ENCODE measurements at places on chromosomes 6 and 20.

DNA sequence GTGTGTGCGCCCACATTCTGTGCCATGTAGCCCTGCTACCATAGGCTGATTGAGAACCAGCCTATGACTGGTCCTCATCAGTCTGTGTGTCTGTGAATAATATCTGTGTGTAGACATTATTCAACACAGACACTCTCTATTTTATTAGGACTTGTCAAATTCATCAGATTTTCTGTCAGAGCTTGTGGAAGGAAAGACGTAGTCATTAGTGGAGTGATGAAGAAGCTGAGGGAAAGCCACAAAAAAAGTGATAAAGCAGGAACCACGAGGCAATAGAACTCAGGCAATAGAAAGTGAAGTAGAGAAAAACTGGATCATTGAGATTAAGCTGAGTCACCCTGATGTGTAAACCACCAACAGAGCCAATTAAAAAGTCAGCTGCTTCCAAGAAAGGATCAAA is 122.2 kb upstream of the MARCKS start:
- no peak for DNase-seq

GRCh38 chr6:169780571-169781091 is 29.2 kb downstream of the ERMARD start:
- no peak for DNase-seq

GRCh38 chr6:54988576-54988975 is 142.0 kb downstream of the FAM83B start:
- peak; percentile 9 for DNase-seq

GRCh38 chr6:112745765-112746164 is 398.6 kb downstream of the RFPL4B start:
- DNase-seq: no peak

GRCh38 chr6:44642870-44643522 is 255.5 kb downstream of the CDC5L start:
- no peak for DNase-seq

DNA sequence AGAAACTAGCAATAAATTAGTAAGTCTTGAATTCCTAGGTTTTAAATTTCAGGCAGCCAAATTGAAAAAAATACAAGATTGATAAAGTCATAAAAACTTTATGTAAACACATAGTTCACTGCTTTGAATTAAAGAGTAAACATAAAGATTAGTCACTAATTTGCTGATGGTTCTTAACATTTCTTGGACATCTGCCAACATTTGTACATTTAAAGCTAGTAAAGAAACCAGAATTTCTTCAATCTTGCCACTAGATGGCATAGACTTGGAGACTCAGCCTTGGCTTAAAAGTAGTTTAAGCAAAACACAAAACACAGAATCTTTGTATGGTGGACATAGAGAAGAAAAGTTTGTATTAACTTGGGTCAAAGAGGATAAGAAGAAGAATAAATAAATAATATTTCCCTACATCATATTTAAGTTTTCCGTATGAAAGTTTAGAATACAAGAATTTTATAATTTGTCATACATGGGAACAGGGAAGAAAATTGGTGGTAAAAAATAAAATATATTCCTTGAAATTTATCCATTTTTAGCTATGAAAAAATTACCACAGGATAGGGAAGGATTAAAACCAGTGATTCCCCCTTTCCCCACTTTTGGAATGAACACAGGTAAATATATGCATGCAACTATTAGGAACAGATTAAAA is 41.7 kb upstream of the FAM135A start:
- peak; percentile 73 for DNase-seq

GRCh38 chr6:125798734-125799508 is 8.2 kb downstream of the NCOA7 start:
- DNase-seq: peak; percentile 29

DNA sequence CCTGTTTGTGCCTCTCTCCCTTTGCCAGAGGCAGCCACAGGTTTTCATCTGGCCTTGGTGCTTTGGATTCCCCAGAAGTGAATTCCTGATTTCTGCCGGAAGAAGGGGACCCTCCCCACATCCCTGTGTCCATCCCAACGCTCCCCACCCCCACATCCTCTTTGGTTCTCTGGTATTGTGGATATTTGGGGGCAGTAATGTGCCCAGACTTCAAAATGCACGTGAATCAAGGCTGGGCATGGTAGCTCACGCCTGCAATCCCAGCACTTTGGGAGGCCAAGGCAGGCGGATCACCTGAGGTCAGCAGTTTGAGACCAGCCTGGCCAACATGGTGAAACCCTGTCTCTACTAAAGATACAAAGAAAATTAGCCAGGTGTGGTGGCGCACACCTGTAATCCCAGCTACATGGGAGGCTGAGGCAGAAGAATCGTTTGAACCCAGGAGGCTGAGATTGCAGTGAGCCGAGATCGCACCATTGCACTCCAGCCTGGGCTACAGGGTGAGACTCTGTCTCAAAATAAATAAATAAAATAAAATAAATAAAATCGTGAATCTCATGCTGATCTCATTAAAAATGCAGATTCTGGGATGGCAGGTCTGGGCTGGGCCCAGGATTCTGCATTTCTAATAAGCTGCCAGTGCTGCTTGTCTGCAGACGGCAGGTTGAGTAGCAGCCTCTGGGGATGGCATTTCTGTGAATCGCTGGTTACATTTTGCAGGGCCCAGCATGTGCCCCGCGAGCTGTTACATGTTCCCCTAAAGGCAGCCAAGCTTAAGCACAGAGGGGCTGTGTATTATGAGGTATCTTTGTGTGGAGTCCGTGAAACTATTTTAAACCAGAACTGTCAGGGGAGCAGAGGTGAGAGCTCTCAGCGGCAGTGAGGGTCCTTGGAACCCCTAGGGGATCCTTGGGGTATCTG is 49.0 kb downstream of the SYNJ2 start:
- no peak for DNase-seq

DNA sequence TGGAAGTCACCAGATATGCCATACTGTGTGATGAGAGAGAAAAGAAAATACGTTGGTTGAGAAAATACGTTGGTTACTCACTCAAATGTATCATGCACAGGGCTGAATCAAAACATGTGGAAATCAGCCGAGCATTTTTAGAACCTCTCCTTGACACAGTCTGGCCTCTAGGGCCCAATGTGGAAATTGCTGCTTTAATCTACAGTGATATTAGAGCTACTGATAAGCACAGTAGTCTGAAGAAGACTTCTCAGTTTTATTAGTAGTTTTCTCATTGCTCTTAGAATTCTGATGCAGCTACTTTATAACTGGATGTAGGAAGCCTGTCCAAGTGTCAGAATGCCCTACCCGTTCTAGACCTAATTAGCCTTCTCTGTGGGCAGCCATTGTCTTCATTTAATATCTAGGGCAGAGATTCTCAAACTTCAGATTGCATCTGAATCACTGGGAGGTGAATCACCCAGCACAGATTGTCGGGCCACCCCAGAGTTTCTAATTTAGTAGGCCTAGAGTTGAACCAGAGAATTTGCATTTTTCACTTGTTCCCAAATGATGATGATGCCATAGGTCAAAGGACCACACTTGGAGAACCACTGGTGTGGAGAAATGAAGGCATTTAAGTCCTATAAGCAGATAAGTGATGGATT is 229.1 kb downstream of the PLCB1 start:
- no peak for DNase-seq

DNA sequence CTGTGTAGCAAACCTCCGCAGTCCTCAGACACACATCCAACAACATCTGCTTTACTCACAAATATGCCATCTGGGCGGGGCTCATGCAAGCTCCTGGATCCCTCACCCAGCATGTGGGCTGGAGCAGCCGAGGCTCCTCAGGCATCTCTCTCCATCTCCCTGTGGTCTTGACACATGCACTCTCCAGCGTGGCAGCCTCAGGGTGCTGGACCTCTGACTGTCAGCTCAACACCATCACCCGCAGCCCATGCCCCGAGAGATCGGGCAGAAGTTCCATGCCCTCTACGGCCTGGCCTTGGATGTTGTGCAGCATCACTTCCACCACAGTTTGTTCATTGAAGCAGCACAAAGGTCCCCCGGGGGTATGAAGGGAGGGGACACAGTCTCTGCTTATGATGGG is 32.6 kb upstream of the CD93 start:
- DNase-seq: no peak

GRCh38 chr20:6708010-6708409 is 59.5 kb upstream of the BMP2 start:
- no peak for DNase-seq

- no peak for DNase-seq
Measured at GRCh38 chr20:35854713-35855348, 83.0 kb downstream of the PHF20 start.

- no peak for DNase-seq
Measured at GRCh38 chr6:105695461-105695860, 292.6 kb upstream of the PREP start.

Measured in large intestine (tissue), 12 donors.